Activated CD8-positive, alpha-beta memory T cell treated with anti-CD3 and anti-CD28 coated beads for 1 hour (primary cell): ENCODE measurements at places on chromosomes 1 and 21.
A peak's percentile ranks its signal among the peaks of the same experiment; 100 is the strongest.

GRCh38 chr1:175188936-175189335, 3.6 kb downstream of the KIAA0040 start:
- DNase-seq, result peak; percentile 28

- no peak for DNase-seq
Measured at GRCh38 chr1:153233448-153233847, 16.1 kb downstream of the PRR9 start.

DNA sequence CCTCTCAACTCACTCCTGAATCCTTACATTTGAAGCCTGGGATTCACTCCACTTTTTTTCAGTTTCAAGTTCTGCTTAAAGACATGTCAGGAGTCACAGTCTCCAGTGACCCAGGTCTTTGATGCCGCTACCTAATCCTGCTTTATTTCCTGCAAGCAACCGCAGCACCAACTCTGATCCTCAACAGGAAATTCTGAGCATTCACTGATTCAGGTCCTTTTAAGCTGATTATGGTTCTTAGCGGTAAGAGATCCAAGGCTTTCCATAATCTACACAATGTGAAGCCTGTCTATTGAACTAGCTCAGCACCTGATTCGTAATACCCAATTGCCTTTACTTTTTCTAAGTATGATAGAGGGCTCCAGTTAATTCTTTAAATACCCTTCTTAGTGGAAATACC, 43.7 kb upstream of the PIGC start:
- DNase-seq, result no peak

- no peak for DNase-seq
Measured at GRCh38 chr1:34360574-34360973, 183.9 kb downstream of the C1orf94 start.

GRCh38 chr21:45998871-45999580, 17.5 kb downstream of the COL6A1 start:
- DNase-seq, result no peak

- no peak for DNase-seq
Measured at GRCh38 chr1:1873186-1873585, 17.7 kb downstream of the GNB1 start.

DNA sequence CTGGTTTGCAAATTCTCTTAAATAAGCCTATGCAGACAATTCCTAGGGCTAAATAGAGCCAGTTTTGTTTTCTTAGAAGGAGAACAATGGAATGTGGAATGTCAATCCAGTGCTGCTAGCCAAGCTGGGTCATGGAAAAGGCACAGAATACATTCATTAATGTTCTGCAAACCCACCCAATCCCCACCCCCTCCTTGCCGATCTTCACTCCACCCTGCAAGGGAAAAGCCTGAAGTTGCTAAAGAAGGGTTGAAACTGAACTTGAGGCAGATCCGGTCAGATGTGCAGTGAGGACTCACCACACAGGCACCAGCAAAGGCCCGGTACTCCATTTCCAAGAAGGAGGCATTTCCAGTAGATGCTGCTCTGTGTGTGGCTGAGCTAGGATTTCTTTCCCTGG, 179.6 kb downstream of the PLPP3 start:
- DNase-seq, result no peak

GRCh38 chr1:202127061-202127460, 4.3 kb downstream of the GPR37L1 start:
- DNase-seq, result no peak

- DNase-seq, result no peak
Measured at GRCh38 chr1:57883642-57883995, 459.8 kb upstream of the DAB1 start.

GRCh38 chr21:33026878-33027400, 1.2 kb downstream of the OLIG2 start:
- no peak for DNase-seq

DNA sequence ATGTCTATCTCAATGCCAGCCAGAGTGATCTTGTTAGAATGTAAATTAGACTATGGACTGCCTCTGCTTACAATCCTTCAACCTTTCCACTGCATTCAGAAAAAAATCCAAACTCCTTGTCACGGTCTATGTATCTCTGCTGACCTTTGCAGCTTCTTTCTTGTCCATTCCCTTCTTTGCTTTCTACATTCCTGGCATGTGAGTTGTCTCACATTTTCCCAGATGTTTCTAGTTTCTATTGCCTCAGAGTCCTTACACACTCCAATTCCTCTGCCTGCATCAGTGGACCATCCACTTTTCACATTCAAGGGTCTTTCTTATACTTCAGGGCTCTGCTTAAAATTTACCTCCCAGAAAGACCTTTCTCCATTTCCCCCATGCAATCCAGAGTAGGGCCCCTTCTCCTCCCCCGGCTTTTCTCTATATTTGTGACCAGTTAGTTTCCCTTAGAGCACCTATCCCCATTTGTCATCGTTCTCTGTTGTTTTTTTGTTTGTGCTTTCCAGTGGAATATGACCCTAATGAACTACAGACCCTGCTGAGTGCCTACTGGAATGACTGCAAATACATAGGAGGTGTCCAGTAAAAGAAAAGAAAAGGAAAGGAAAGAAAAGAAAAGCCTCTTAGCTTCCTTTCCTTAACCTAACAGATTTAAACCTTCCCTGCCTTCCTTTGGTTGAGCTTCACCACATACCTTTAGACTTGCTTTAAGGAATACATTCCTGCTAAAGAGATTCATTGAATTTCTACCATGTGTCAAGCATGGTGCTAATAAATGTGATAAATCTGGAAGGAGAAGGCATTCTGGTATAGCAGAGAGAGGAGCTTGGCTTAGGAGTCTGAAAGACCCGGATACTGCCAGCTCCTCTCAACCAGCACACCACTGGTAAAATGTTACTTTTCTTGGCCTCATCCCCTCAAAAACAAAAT, 102.0 kb downstream of the DIRAS3 start:
- DNase-seq, result no peak

GRCh38 chr1:6991266-6991665, 206.0 kb downstream of the CAMTA1 start:
- DNase-seq, result no peak

DNA sequence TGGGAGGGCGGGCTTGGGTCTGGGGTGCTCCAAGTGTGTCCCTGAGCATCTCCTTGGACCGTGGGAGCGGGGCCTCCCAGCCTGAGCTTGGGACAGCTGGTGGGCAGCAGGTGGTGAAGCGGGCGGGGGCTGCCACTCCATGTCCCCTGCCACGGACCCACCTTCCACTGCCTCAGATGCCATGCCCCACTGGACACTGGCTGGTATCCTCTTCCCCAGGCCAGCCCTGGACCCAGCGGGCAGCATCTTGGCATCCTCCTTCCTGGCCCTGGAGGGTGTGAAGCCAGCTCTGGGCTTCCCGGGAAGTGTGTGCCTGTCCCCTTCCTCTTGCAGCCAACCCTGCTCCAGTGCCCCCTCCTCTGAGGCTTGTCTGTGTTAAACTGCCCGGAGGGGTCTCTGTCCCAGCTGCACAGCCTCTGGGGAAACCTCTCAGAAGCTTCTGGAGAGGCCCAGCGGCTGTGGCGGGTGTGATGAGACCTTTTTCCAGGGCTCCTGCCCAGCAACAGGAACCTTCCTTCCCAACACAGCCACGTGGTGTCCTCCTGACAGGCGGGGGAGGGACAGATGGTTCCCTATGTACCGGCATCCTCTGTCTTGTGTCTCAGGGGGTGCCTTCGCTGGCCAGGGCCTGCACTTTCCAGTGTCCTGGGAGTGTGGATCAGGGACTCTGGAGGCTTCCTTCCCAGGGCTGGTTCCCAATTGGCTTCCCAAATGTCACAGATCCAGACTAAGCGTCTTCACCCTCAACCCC, 81.6 kb upstream of the DISP3 start:
- no peak for DNase-seq

GRCh38 chr1:169112241-169112640, 5.8 kb downstream of the ATP1B1 start:
- DNase-seq, result no peak

DNA sequence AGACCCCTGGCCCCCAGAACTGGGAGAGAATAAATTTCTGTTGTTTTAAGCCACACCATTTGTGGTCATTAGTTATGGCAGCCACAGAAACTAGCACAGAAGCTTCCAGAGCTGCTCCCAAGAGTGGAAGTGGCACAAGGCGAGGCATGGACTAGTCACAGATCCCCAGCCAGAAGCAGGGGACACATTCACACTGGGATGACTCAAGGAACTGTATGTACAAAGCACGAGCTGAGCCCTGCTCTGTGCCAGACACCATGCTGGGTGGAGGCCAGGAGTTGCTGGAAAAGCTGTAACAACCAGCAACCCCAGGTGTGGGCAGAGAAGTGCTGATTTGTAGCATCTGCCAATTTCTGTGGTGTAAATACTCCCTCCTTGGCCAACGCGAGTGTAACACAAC, 55.6 kb downstream of the TCP10L start:
- no peak for DNase-seq

DNA sequence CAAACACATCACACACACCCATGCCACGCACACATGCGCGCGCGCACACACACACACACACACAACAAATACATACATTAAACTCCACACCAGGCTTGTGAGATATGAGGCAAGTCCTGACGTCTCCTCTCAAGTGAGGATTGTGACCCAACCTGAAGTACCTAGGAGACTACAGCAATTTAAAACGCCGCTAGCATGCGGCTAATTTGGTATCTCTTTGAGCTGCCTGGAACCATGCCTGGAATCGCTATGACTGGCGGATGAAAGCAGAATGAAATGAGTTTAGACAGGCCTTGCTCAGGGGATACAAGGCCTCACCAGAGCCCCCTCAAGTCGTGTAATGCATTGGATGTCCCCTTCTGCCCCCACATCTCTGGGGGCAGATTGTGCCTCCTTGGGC, 1.6 kb upstream of the RAB7B start:
- DNase-seq, result no peak

GRCh38 chr1:43512681-43513080, 18.0 kb upstream of the PTPRF start:
- no peak for DNase-seq

- DNase-seq, result no peak
Measured at GRCh38 chr1:231590453-231591198, 36.0 kb upstream of the DISC1 start.

DNA sequence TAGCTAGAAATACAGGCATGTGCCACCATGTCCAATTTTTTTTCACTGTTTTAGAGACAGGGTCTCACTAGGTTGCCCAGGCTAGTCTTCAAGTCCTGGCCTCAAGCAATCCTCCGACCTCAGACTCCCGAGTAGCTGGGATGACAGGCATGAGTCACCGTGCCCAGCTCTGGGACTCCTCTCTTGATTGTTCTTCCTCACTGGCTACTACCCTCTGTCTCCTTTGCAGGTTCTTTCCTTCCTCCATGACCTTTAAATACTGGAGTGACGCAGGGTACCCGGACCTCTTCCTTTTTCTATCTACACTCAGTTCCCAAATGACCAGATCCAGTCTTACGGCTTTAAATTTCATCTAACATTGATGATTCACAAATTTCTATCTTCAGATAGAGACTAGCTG, 34.9 kb downstream of the ASH1L start:
- no peak for DNase-seq

DNA sequence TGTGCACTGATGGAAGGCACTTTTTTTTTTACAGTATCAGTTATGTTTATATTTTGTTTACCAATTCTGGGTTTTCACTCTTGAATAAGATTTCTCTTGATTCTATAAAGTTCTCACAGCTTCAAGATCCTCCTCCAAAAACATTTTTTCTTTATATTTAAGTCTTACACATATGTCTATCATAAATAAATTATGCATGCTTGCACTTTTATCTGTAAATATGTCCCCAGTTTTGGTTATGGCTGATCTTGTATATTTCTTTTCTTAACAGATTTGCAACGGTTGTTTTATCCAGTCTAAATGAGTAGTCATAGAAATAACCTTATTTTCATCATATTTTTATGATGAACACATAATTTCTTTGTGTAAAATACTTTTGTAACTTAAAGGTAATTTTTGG, 1456.5 kb downstream of the MRPL39 start:
- no peak for DNase-seq

DNA sequence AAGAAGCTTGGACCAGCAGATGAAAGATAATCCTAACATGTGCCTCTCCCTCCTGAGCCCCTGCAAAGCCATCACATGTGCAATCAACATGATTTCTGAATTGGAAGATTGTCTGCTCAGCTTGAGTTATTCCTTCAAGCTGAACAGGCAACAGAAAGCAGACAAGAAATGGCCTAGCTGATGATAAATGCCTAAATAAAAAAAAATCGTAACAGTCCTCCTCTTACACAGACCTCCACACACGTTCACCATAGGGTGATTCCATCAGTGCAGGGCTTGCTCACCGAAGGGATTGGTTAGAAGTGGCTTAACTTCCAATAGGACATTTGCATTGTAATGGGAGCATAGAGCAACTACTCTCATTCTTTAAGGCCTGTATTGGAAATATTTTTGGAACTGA, 14.6 kb downstream of the KRTAP19-8 start:
- DNase-seq, result no peak

DNA sequence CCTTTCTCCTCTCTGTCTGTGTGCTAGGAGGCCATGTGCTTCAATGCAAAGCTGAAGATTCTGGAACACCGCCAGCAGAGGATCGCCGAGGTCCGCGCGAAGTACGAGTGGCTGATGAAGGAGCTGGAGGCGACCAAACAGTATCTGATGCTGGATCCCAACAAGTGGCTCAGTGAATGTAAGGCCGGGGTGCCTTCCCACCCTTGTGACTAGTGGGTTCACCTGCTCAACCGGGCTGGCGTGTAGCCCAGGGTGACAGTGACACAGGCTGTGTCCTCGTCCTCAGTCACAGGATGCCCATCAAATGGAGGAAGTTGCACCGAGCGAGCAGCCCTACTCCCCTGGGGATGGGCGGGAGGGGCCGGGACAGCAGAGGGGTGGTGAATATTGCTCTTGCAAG, 544.1 kb downstream of the KIF26B start:
- no peak for DNase-seq

- DNase-seq, result no peak
Measured at GRCh38 chr1:101444873-101445618, 208.2 kb downstream of the S1PR1 start.

- no peak for DNase-seq
Measured at GRCh38 chr1:85580872-85581801, 576 bp downstream of the CCN1 start.

- DNase-seq, result no peak
Measured at GRCh38 chr1:55716151-55716550, 501.0 kb upstream of the USP24 start.

DNA sequence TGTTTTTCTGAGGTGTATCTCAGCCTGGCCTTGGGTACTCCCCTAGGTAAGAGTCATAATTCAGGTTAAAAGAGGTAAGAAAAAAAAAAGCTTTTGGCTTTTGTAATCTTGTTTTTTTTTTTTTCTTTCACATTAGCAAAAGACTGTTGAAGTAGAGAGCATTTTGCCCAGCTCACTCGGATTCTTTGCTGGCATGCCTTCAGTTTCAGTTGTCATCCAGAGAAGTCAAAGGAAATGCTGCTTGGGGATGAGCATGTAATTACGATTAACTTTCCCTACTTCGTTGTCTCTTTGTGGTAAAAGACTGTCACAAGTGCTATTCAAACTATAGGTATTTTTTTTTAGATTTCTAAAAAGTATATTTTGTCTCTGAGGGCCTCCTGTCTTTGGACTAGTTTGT, 6.3 kb downstream of the BACH1 start:
- DNase-seq, result no peak

- DNase-seq, result no peak
Measured at GRCh38 chr1:156691191-156691590, 14.0 kb upstream of the NES start.

GRCh38 chr1:25477448-25478034, 46.8 kb downstream of the MACO1 start:
- no peak for DNase-seq
